G401 (cell line): ENCODE measurements at places on chromosomes 16 and 17. TPM values are rescaled to one million over a fixed set of nuclear protein-coding genes. Genes with fewer than 3 reads are reported as not detected.

The EFNB3 gene
- 13.1 and 16.8 TPM in 2 replicates for total RNA-seq

The PRCD gene
- 9.4 and 12.2 TPM in 2 replicates for total RNA-seq

The OTOP3 gene
- not detected in 2 replicates for total RNA-seq

The KRT222 gene
- total RNA-seq, result not detected in 2 replicates

The CYGB gene
- total RNA-seq, result 3.1 and 3.3 TPM in 2 replicates

The CSH1 gene
- total RNA-seq, result not detected in 2 replicates

The CLEC19A gene
- not detected in 2 replicates for total RNA-seq

The C16orf86 gene
- total RNA-seq, result not detected in 2 replicates

The HERPUD1 gene
- 49.0 and 75.8 TPM in 2 replicates for total RNA-seq

The KRTAP4-9 gene
- not detected in 2 replicates for total RNA-seq
